ENCODE measurements at places on chromosomes 5 and 9. TPM values are rescaled to one million over a fixed set of nuclear protein-coding genes. Genes with fewer than 3 reads are reported as not detected.

Gene LRRC19
- total RNA-seq: 0.78 TPM

Gene KIF24
- 0.33 TPM for total RNA-seq

Gene WWC1
- 40.0 TPM for total RNA-seq

Gene MAPK9
- total RNA-seq: 33.2 TPM

Gene PCDHA4
- total RNA-seq: 2.0 TPM

Gene SPATA31A3
- not detected for total RNA-seq

DNA sequence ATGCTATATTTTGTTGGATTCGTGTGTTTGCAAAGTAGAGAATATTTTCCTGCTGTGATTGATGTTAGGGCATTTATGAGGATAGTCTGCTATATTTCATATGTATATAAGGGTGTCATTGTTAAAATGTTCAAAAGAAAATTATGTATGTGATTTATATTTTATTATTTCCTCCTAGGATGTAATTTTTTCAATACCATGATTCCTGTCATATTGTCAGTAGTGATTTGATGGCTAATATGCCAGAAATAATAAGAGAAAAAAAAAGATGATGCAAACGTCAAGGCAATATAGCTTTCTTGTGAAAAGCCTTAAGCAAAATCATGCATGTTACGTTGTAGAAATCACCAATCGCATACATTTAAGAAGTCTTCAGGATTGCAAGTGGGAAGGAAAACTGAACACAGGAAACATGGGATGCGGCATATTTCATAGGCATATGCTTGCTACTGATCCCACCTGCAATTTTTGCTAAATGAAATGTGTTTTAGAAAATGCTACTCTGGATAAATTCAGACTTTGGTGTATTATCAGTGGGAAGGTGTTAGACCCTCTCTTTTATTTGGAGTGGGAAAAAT is 224.5 kb downstream of the MAST4 start:
- no peak overlapping the region for H3K4me3 ChIP-seq
- no peak for DNase-seq
- H3K36me3 ChIP-seq: no peaks in the 10 kb centered on the region
- no peaks in the 10 kb centered on the region for H3K4me1 ChIP-seq
- H3K27ac ChIP-seq: no peak overlapping the region

- DNase-seq: no peak
- no peaks in the 10 kb centered on the region for H3K4me1 ChIP-seq
- H3K27ac ChIP-seq: no peak overlapping the region
- no peak overlapping the region for H3K4me3 ChIP-seq
- no peaks in the 10 kb centered on the region for H3K36me3 ChIP-seq
These were observed 22.4 kb upstream of the TRIM52 start for GRCh38 chr5:181283347-181283746.

GRCh38 chr5:167814828-167815227 is 476.6 kb upstream of the WWC1 start:
- H3K4me1 ChIP-seq: no peaks in the 10 kb centered on the region
- no peak overlapping the region for H3K27ac ChIP-seq
- DNase-seq: peak; percentile 9
- H3K36me3 ChIP-seq: no peaks in the 10 kb centered on the region
- H3K4me3 ChIP-seq: no peak overlapping the region
- H3K27me3 ChIP-seq: no peaks in the 10 kb centered on the region

- H3K27me3 ChIP-seq: no peaks in the 10 kb centered on the region
- H3K36me3 ChIP-seq: no peaks in the 10 kb centered on the region
- no peaks in the 10 kb centered on the region for H3K4me1 ChIP-seq
- no peak for DNase-seq
- H3K4me3 ChIP-seq: no peak overlapping the region
These were observed 87.4 kb downstream of the PTCD2 start for GRCh38 chr5:72407541-72407940.

DNA sequence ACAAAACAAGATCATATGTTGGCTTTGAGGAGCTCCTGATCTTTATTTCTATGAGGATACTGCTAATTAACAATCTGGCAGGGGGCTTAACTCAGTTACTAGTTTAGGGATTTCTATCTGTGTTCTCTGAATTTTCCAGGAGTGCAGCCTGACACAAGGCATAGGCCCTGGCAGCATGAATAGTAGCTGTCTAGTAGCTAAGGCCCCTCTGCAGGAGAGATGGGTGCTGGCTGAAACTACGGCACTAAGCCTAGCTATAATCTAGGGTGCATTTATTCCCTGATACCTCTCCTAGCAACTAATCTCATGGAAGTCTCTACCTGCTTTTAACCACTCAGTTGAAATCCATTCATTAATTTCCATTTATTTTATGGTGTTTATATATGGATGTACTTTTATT is 268.2 kb downstream of the TMEM232 start:
- no peaks in the 10 kb centered on the region for H3K27me3 ChIP-seq
- DNase-seq: no peak
- H3K4me1 ChIP-seq: no peaks in the 10 kb centered on the region
- no peak overlapping the region for H3K4me3 ChIP-seq

GRCh38 chr5:164345173-164345849 is 839.9 kb downstream of the MAT2B start:
- no peaks in the 10 kb centered on the region for H3K36me3 ChIP-seq
- H3K4me1 ChIP-seq: no peaks in the 10 kb centered on the region

DNA sequence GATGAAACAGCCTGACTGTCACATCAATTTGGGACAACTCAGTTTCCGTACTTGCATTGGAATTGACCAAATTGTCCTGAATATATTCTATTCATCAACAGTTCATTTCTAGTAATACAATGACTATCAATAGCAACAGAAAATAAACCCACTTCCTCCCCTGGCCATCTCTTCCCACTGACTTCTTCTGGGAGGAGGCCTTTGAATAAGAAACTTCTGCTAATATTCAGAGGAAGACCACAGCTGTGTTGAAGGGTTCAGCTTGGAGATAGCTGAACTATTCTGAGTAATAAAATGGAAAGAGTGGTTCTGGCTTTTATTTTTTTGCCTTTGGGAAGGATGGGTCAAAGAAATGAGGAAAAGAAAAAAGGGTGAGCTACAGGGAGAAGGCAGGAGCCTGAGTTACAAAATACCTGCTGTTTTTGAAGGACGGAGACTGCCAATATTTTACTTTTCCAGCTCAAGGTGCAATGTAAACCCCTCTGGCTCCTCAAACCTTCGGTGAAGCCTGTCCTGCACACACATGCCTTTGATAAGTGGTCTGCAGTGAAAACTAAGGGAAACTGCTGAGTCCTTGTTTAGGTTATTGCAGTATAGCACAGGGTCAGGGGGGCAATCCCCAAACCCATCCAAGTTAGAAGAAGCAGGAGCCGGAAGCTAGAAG is 29.9 kb downstream of the FYB1 start:
- no peak overlapping the region for H3K27ac ChIP-seq
- H3K4me1 ChIP-seq: no peaks in the 10 kb centered on the region
- DNase-seq: no peak
- H3K27me3 ChIP-seq: no peaks in the 10 kb centered on the region
- H3K36me3 ChIP-seq: no peaks in the 10 kb centered on the region
- no peak overlapping the region for H3K4me3 ChIP-seq

DNA sequence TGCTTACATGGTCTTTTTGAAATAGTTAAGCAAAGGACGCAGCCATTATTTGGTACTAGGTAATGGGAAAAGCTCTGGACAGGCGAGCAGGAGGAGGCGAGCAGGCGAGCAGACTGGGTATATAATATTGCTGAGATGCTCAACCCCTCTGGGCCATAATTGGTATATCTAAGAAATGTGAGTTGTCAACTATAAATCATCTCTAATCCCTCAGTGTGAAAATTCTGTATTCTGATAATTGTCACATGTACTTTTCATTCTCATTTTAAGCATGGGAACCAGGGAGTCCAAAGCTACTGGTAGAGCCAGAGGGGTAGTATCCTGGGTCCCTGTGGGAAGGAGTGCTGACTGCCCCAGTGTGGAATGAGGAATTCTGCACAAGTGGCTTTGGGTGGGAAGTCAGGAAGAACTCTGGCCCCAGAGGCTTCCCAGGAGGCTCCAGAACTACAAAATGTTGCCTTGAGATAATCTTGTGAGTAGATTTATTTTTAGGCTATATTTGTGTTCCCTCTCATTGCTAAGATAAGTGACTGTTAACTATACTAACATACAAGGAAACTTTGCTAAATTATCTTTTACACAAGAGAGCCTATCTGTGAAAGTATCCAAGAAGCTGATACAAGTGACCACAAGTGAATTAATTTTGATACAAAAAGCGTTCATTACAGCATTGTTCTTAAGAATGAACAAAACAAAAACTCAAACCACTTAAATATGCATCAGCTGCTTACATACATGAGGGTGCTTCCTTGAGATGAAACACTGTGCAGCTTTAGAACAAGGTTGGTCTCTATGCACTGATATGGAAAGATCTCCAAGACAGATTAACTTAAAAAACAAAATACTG is 70.5 kb upstream of the TNFAIP8 start:
- no peaks in the 10 kb centered on the region for H3K27me3 ChIP-seq
- no peak overlapping the region for H3K27ac ChIP-seq
- peaks cover 62% of the 10 kb centered on the region for H3K4me1 ChIP-seq
- no peak overlapping the region for H3K4me3 ChIP-seq
- no peak for DNase-seq
- no peaks in the 10 kb centered on the region for H3K36me3 ChIP-seq

GRCh38 chr5:79806741-79807140 is 117.1 kb downstream of the CMYA5 start:
- H3K4me1 ChIP-seq: no peaks in the 10 kb centered on the region
- DNase-seq: no peak
- no peak overlapping the region for H3K27ac ChIP-seq
- H3K27me3 ChIP-seq: no peaks in the 10 kb centered on the region
- no peak overlapping the region for H3K4me3 ChIP-seq

GRCh38 chr5:175443514-175444059 is 395 bp downstream of the DRD1 start:
- no peaks in the 10 kb centered on the region for H3K36me3 ChIP-seq
- peaks cover 6% of the 10 kb centered on the region for H3K27me3 ChIP-seq

DNA sequence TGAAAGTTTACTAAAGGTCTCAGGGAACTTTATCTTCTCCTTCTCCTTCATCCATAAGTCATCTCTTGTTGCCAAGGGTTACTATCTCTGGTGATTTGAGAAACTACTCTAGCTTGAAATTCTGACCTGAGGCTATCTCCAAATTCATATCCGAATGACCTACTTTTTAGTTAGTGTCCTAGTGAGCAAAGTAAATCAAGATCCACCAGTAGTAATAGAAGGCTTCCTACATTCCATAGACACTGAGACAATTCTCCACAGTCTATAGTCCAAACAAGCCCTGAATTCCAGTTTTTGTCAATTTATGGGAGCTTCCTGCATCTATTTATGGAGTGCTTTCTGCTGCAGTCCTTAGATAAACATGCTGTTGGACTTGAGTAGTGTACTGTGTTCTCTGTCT is 5.0 kb downstream of the IL7R start:
- no peak overlapping the region for H3K4me3 ChIP-seq
- no peak for DNase-seq
- no peak overlapping the region for H3K27ac ChIP-seq
- H3K36me3 ChIP-seq: no peaks in the 10 kb centered on the region
- no peaks in the 10 kb centered on the region for H3K4me1 ChIP-seq
- H3K27me3 ChIP-seq: no peaks in the 10 kb centered on the region
